Tibial artery (tissue), 4 donors: ENCODE measurements at places on chromosomes 4 and X.

DNA sequence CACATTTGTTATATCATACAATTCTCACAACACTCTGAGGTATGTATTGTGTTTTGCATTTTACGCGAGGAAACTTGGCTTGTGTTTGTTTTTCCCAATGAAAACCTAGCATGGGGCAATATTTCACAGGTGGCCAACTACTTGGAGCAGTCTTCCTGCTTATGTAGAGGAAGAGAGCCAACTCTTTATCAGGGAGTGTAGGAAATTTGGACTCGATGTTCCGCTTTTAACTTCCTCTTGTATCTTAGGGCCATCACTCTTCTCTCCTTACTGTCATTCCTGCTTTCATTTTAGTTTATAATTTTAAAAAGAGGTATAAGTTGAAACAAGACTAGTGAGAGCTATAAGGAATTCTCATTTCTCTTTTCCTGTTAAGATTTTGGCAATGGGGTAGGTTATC lies 107.7 kb upstream of the RPS6KA3 start:
- DNase-seq = no peak

DNA sequence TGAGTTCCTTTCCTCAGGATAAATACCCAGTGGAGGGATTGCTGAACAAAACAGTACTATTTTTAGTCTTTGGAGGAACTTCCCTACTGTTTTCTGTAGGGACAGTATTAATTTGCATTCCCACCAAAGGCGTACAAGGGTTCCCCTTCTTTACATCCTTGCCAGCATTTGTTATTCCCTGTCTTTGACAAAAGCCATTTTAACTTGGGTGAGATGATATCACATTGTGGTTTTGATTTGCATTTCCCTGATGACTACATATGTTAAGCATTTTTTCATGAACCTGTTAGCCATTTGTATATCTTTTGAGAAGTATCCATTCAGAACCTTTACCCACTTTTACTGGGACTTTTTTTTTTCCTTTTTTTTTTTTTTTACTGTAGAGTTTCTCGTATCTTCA lies 126.2 kb upstream of the ANXA10 start:
- DNase-seq = no peak

- peak; percentile 89 for DNase-seq
Measured at GRCh38 chr4:1033840-1034551, 22.6 kb downstream of the FGFRL1 start.

DNA sequence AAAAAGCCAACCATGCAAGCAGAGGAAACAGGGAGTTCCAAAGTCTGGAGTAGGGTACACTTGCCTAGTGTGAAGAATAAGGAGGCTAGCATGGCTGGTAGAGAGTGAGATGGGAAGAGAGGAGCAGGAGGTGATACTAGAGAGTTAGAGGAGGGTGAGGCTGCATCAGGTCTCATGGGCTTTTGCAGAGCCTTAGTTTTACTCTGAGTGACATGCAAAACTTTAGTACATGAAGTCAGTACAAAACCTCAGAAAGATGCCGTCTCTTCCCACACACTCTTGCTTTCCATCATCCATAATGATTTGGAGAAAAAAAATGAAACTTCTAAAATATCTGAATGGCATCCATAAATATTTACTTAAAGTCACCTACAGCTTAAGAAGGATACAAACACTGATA lies 5.0 kb downstream of the OPRPN start:
- DNase-seq = no peak

DNA sequence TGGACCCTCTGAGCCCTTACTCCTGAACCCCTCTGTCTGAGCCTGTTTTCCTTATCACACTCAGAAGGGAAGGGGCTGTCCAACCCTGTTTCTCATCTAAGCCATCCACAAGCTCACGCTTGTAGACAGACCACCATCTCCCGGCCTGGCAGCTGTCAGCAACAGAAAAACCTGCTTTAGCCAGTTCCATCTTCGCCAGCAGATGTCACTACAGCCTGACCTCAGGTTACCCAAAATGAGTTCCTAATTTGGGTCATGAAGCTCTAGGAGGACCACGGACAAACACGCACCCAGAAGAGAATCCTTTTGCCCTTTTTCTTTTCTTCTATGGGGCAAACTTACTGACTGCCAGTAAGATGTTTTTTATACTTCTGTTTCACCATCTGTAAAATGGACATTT lies 445.4 kb downstream of the BCOR start:
- DNase-seq = no peak

GRCh38 chrX:116378961-116379360 lies 57.4 kb upstream of the SLC6A14 start:
- no peak for DNase-seq

GRCh38 chrX:42443267-42443666 lies 334.7 kb downstream of the PPP1R2C start:
- no peak for DNase-seq

- DNase-seq = no peak
Measured at GRCh38 chrX:19799319-19800182, 87.8 kb downstream of the SH3KBP1 start.

- DNase-seq = no peak
Measured at GRCh38 chrX:19195243-19195610, 73.0 kb upstream of the ADGRG2 start.

- no peak for DNase-seq
Measured at GRCh38 chrX:149909324-149910177, 19.8 kb upstream of the HSFX4 start.

- no peak for DNase-seq
Measured at GRCh38 chr4:4202510-4202909, 24.2 kb downstream of the OTOP1 start.

GRCh38 chr4:149055624-149056023 lies 613.4 kb upstream of the NR3C2 start:
- DNase-seq = no peak

- no peak for DNase-seq
Measured at GRCh38 chr4:6987588-6987961, 55.6 kb upstream of the TADA2B start.

- DNase-seq = no peak
Measured at GRCh38 chr4:122894827-122895226, 27.6 kb downstream of the NUDT6 start.

DNA sequence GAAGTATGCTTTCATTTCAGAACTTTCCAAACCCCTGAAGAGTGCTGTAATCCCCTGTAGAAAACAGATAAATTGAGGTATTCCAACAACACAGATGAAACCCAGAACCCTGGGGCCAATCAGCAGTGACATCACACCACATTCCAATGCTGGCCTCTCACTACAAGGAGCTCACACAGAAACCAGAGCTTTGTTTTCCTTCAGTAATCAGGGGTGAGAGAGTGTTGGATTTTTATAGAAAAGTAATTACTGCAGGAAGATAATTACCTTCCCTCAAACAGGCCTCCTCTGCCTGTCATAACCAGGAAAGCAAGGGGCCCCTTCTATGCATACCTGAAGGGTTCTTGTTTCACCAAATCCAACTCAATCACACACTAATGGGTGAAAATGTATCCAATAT lies 246.2 kb downstream of the SCFD2 start:
- no peak for DNase-seq

GRCh38 chr4:72394012-72394663 lies 174.9 kb downstream of the ADAMTS3 start:
- no peak for DNase-seq

DNA sequence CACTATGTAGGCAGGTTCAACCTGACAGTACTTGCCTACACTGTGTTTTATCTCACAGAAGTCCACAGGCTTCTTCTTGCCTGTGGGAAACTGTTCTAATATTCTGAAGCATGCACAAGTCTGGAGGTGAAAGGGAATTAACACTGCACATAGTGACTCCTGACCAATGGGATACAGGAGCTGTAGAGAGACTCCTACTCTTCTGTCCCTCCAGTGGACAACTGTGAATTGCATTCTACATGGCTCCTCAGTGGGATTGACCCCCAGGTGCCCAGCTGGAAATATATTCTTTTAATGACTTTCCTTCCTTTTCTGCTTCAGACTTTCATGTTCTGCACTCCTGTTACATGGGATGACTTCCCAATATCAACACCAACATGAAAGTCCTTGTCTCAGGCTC lies 8.2 kb upstream of the YIPF6 start:
- DNase-seq = no peak

DNA sequence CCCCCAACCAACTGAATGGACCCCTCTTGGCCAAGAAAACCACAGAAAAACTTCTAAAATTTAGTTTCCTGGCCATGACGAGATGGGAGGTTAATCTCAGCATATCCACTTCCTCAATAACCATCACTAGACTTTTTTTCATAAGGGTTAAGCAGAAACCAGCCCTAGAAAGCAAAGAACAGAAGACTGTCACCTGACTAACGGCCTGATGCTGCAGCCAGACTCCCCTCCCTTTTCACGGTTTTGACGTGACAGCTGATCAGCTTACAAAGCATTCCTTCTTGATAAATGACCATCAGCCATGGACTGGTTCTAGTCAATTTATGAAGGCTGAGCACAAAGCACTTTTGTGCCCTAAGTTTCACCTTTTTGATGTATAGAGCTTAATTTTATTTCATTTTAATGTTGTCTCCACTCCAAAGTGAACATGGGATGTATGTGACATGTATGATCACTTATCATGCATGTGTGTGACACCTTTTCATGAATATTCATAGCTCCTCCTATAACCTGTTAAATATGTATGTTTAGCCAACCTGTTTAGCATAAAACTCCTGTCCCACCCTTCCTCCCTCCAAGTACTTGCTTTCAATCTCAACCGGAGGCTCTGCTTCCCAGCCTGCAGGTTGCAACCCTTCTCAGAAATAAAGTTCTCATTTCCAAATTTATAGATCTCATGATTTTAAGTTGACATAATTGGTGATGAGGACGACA lies 56.3 kb downstream of the SERTM2 start:
- DNase-seq = no peak

- no peak for DNase-seq
Measured at GRCh38 chr4:155629183-155629825, 37.3 kb upstream of the GUCY1A1 start.

DNA sequence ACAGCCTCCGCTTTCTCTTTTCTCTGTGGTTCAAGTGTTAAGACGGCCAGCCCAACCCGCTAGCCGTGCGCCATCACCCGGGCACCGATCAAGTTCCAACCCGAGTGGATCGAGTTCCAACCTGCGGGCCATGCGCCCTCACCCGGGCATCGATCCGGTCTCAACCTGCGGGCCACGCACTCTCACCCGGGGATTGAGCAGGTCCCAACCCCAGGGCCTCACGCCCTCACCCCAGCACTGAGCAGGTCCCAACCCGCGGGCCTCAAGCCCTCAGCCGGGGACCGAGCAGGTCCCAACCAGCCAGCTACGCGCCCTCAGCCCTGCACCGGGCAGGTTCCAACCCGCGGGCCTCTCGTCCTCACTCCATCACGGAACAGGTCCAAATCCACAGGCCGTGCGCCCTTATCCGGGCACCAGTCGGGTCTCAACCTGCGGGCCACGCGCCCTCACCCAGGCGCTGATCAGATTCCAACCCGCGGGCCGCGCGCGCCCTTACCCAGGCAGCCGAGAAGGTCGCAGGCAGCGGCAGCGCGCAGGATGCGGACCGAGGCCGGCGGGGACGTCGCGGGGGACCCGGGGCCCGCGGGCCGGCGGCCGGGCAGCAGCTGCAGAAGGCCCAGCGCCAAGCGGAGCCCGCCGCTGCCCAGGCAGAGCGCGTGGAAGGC lies 443 bp downstream of the GPR143 start:
- DNase-seq = no peak

DNA sequence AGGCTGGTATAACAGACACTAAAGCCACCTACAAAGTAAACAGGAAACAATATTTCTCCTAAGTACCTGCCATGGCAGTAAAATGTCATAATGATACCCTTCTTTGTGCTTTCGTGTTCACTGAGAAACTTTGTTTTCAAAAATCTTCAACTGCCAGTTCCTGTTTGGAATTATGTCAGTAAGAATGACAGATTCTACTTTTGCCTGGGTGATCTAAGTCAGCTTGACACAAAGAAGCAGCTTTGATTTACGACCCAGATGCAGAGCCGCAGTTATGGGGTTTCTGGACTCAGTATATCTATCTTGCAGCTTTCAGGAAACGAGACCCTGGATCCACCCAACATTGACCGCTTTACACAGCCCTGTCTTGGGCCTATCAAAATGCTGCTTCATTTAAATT lies 71.2 kb downstream of the SNX25 start:
- no peak for DNase-seq

GRCh38 chr4:119087121-119087520 lies 48.5 kb upstream of the MYOZ2 start:
- no peak for DNase-seq

DNA sequence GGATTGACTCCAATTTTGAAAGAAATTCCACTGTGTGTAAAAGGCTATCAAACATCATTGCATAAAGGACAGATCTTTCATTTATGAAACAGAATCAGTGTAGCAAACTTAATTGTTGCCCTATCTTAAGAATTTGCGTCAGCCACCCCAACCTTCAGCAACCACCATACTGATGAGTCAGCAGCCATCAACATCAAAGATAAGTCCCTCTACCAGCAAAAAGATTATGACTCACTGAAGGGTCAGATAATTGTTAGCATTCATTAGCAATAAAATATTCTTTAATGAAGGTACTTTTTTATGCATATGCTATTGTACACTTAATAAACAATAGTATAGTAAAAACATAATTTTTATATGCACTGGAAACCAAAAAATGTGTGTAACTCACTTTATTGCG lies 15.8 kb upstream of the GRSF1 start:
- DNase-seq = no peak

GRCh38 chr4:70559211-70559830 lies 32.7 kb upstream of the AMBN start:
- no peak for DNase-seq

- no peak for DNase-seq
Measured at GRCh38 chr4:89242216-89242615, 65.4 kb downstream of the GPRIN3 start.

- no peak for DNase-seq
Measured at GRCh38 chrX:132744470-132744869, 214.0 kb downstream of the HS6ST2 start.

- no peak for DNase-seq
Measured at GRCh38 chr4:155400893-155401292, 24.1 kb upstream of the MAP9 start.

DNA sequence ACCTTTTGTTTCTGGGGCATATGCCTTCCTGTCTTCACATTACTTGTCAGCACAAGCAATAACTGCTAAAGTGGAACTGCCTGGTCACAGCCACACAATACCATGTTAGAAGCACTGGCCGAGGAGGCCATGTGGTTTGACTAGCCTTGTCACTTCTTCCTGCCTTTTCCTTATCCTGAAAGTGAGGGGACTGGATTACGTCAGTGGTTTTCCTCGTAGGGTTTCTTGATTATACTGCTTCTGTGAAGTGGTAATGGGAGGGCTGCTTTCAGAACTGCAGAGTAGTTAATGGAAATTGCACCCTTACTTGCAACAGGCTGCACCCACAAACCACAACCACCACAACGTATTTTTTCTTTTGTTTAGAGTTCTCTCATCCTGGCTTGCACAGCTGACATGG lies 26.6 kb downstream of the ZRSR2 start:
- no peak for DNase-seq

- DNase-seq = no peak
Measured at GRCh38 chr4:11704186-11704830, 275.6 kb upstream of the HS3ST1 start.
